Pulmonary artery endothelial cell (primary cell): ENCODE measurements at places on chromosomes 5 and 9.

- DNase-seq, result no peak
Observed at GRCh38 chr5:139283252-139284166, 10.0 kb upstream of the MATR3 start.

- no peak for DNase-seq
Observed at GRCh38 chr9:107105784-107106183, 177.3 kb upstream of the RAD23B start.

GRCh38 chr5:175900157-175900556 is 28.8 kb downstream of the CPLX2 start:
- DNase-seq, result no peak

- no peak for DNase-seq
Observed at GRCh38 chr9:115121181-115121580, 3.2 kb upstream of the TNC start.

DNA sequence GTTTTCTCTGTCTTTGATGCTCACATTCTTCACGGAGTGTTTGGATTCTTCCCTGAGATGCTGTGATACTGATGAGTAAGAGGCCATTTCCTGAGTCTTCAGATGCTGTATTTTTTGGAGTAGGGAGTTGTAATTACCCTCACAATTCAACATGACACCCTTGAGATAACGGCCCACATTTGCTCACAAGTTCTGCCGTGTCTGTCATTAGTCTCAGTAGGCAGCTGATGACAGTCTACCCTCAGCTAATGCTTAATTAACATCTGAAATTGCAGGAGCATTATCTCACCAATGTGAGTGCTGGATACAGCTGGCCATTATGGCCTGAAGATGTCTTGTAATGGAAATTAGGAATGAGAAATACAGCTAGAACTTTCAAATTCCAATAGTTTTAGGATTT is 307.1 kb upstream of the ADCY2 start:
- DNase-seq, result no peak

- no peak for DNase-seq
Observed at GRCh38 chr5:170818232-170818631, 34.7 kb downstream of the GABRP start.
